ENCODE measurements at places on chromosomes 16 and 17.

DNA sequence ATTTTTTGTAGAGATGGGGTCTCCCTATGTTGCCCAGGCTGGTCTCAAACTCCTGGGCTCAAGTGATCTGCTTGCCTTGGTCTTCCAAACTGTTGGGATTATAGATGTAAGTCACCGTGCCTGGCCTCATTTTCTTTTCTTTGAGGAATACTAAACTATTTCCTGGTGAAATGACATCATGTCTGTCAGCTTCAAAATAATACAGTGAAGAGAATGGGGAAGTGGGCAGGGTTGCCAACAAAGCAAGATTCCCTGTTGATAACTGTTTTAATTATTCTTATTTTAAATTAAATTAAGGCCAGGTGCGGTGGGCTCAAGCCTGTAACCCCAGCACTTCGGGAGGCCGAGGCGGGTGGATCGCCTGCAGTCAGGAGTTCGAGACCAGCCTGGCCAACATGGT, 21.1 kb downstream of the PIPOX start:
- DNase-seq = no peak

GRCh38 chr16:70611224-70611598, 35.1 kb upstream of the IL34 start:
- no peak for DNase-seq

DNA sequence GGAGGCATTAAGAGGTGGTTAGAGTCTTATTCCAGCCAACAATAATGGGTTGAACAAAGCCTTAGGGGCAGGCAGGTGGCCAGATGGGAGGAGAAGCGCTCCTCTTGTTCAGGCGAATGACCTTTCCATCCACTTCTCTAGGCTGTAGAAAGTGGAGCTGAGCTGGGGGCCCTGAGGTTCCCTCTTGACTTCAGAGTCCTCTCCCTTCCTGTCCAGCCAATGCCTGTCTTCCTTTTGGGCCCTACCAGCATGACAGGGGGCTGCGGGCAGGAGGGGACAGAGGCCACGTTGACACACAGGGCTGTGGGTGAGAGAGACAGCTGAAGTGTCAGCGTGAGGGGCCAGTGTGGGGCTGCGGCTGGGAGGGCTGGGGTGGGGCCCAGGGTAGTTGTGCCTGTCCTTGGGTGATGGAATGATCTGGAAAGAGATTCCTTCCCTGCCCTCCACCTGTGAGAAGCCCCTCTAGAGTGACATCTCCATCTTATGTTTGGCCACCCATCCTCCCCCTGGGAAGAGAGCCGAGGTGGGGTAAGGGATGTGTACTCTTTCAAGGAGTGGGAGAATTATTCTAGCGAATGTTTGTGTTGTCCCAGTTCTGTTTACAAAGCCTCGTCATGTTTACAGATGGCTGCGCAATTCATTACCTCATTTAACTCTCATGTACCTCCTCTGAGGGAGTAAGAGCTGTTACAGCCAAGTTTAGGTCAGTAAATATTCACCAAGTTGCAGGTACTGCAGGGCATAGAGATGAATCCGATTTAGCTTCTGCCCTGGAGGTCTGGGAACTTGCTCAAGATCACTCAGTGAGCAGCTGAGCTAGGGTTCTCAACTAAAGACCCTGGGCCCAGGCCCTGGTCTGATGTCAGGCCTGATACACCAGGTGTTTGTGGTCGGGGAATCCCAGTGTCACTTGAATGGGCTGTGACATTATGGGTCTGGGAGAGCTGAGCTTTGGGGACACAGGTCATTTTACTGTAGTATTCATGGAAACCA, 3.3 kb downstream of the ERBB2 start:
- DNase-seq = no peak

- no peak for DNase-seq
These were observed 71.6 kb upstream of the CREBBP start for GRCh38 chr16:3951861-3952736.

DNA sequence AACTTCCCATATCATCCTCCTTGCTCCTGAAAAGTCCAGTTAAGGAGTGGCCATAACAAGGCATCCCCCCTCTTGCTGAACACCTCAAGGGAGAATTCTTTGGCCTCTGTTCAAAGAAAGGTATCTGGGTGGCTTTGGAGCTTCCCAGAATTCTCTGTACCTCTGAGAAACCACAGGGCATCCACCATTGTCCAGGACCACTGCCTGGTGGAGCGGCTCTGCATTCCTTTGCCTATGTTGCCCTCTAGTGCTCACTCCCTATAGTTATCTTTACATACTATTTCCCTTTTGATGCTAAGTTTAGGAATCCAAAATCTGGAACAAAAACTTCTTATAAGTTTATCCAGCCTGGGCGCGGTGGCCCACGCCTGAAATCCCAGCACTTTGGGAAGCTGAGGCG, 30.3 kb downstream of the CHD9NB start:
- DNase-seq = no peak

DNA sequence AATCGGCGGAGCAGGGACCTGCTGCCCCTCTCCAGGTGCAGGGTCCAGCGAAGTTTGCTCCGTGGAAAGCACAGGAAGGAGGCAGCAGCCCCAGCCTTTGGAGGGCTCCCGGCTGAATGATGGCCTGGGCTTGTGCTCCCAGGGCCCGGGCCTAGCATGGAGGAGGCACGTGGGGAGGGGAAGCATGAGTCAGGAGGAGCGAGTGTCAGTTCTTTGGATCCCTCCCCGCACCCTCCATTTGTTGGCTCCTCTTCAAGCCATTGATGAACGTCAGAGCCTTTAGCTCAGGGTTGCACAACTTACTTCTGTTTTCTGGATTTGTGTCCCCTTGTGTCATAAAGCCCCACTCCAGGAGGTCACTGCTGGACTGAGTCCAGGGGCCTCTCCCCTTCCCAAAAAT, 25.8 kb downstream of the TTYH2 start:
- no peak for DNase-seq

GRCh38 chr16:76614269-76614668, 337.1 kb downstream of the CNTNAP4 start:
- no peak for DNase-seq
